Stimulated activated CD8-positive, alpha-beta memory T cell treated with anti-CD3 and anti-CD28 coated beads, Interleukin-7, amount 100 ng/mL, for 4 hours (primary cell): ENCODE measurements at places on chromosomes 3 and 15.

GRCh38 chr3:136621628-136622027 is 130.6 kb downstream of the STAG1 start:
- DNase-seq, result no peak

DNA sequence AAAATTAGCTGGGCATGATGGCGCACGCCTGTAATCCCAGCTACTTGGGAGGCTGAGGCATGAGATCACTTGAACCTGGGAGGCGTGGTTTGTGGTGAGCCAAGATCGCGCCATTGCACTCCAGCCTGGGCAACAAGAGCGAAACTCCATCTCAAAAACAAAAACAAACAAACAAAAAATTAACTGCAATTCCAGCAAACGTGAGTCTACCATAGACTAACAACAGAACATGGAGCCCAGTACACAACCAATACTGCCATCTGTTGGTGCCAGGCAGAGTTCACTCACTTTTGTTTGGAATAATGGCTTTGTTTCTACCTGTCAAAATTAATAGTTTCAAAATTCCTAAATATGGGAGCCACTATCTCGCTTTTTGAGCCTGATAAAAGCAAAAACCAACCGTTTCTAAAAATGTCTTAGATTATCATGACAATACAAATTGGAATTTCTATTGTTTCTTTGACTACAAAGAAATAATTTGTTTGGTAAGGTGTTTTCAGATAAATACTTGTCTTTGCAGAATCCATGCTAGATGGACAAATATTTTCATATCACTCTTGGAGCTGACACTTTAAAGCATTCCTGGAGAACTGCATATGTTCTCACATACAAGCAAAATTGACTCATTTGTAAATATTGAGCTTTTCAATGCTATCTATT is 45.0 kb downstream of the GPR176 start:
- DNase-seq, result no peak

DNA sequence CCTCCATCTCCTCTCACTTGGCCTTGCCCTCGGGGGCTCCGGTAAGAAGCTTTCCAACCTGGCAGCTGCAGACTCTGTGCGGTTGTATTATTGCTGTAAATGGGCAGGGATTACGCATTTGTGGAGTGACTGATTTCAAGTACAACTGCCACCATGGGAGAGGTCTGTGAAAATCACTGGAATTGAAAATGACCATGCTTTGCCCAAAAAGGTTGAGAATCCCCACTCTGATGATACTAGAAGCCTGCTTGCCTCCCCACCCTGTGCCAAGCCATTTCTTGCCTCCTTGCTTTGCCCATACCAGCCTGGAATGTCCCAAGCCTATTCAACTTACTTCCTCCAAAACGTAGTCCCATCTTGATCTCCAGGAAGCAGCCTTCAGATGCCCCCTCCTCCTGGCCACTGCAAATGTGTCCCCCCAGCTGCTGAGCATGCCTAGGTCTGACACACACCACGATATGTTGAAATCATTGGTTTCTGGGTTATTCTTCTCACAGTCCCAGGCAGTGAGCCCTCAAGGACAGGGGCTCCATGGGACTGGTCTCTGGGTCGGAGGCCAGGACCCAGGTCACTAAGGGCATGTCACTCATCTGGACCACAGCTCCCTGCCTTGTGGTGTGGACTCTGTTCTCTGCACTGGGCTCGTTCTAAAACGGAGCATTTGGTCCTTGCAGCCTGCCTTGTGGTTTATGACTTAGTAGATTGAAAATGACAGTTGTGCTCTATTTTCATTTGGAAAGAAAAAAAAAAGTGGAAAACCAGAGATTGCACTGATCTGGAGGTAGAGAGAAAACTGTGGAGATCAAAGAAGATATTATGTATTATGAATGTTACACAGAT is 42.9 kb downstream of the SMAD3 start:
- no peak for DNase-seq

DNA sequence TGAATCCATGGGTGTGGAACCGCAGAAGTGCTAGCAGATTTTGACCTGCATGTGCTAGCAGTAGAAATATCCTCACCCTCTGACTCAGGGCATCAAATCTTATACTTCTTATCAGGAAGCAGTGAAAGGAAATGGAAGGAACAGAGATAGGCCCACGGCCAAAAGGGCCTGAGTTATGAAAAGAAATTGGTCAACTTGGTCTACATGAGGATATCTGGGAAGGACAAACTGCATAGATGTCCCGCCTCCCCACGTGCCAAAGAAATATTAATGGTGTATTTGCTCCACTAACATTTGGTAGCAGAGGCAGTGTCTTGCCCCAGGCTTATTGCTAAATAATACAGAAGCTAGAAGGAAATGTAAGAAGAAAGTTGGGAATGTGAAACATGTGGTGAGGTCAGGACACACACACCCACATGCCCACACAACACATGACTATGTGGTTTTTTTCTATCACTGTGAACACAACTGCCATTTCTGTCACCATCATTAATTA is 93.6 kb upstream of the COL8A1 start:
- no peak for DNase-seq

DNA sequence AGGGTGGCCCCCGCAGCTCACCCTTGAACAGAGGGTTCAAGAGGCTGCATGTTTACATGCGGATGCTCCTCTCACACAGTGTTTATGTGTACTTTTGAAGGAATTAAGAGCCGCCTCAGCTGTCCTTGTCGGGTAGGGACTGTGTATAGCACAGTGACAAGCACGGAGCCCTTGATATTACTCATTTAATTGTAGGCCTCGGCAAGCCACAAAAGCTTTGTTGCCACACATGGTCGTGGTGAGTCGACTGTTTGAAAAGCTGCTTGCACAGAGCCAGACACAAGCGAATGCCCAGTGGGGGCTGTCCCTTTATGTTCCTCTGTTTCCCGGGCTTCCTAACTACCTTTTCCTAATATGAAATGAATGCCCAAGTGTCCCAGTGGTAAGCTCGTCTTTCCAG is 4.5 kb downstream of the ESYT3 start:
- DNase-seq, result no peak

- DNase-seq, result no peak
Measured at GRCh38 chr3:36257158-36257852, 123.0 kb upstream of the STAC start.

DNA sequence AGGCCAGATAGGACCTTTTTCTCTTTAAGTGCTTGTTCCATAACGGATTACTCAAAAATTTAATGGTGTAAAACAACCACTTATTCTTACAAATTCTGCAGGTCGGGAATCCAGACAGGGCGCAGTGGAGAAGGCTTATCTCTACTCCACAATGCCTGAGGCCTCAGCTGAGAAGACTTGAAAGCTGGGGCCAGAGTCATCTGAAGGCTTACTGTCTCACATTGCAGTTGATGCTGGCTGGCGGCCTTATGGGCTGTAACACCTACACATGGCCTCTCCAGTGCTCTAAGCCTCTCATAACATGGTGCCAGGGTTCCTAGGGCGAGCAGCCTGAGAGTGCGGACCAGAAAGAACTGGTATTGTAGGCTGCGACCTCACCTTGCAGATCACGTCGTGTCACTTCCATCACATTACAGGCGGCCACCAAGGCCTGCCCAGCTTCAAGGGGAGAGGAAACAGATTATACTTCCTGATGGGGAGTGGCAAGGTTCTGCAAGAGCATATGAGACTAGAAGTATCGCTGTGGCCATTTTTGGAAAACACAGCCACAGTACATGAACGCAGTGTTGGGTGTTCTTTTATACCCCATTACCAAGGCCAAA is 32.4 kb downstream of the CMTM7 start:
- DNase-seq, result no peak

DNA sequence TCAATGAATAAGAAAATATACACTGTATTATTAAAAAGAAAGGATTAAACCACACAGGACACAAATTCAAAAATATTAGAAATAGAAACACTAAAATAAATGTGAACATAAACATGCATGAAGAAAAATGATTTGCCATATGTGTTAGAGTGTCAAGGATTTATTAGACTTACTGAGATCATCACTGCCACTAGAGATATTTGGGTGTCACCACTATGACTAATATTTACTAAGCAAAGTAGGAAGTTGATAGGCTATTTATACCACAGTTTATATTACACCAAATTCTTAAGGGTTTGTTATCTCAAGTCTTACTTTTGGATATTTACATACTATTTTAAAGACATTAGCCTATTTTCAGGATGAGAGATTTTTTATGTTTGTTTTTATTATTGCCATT is 575.0 kb upstream of the SGO1 start:
- no peak for DNase-seq

DNA sequence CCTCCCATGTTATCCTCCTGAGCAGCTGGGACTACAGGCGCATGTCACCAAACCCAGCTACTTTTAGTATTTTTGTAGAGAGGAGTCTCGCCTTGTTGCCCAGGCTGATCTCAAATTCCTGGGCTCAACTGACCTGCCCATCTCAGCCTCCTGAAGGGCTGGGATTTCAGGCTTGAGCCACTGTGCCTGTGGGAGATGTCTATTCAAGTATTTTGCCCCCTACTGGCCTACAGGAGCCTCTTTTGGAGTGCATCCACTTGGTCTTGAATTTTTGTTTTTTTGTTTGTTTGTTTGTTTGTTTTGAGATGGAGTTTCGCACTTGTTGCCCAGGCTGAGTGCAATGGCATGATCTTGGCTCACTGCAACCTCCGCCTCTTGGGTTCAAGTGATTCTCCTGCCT is 3.2 kb upstream of the DHX30 start:
- no peak for DNase-seq

GRCh38 chr3:130823996-130824395 is 69.9 kb upstream of the ATP2C1 start:
- DNase-seq, result no peak

DNA sequence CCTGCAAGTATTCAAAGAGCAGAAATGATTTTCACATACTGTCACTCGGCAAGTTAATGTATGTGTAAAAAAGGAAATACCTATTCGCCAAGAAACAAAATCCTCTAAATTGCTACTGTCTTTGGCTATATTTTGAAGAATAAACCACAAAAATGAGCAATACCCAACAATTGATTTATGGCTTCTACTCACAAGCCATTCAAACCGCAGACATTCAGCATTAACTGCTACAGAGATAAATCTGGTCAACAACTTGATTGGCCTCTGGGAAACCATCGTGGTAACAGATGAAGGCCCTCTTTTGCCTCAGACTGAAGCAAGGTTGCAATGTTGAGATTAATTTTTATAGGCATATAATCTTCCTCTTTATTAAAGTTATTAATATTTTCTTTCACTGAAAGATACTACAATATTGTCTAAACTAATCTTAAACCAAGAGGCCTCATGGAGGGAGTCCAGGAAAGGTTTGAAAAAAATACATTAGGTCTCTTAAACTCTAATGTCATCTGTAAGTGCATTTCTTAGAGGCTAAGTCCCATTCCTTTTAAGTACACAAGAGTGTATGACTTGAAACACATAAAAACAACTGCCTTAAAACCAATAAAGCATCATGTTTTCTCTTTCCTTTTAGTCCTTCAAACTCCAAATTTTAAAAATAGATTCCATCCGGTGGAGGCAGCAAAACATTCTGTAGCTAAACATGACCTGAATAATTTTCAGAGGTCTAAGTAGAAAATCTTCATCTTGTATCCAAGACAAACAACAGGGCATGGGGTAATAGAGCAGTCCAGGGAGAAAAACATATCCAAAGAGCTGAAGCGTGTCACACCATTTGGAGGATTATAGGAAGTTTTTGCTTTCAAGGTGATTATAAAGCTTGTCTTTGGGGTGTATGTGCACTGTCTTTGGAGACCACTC is 162.4 kb upstream of the TGFBR2 start:
- no peak for DNase-seq

GRCh38 chr3:197510642-197511018 is 45.1 kb downstream of the BDH1 start:
- no peak for DNase-seq
